GM13977 (cell line): ENCODE measurements at places on chromosomes 11 and 22.

DNA sequence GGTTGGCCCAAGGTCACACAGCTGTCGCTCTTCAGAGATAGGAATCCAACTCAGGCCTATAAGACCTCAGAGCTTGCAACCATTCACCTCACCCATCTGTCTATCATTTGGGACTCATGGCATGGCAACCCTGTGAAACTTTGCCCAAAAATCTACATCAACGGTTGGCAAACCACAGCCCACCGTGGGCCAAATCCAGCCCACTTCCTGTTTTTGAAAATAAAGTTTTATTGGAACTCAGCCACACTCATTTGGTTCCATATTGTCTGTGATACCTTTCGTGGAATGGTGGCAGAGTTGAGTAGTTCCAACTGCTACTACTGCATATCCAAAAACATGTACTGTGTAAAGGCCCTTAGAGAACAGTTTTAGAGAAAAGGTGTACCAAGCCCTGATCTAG lies 307.8 kb downstream of the MN1 start:
- DNase-seq: no peak

DNA sequence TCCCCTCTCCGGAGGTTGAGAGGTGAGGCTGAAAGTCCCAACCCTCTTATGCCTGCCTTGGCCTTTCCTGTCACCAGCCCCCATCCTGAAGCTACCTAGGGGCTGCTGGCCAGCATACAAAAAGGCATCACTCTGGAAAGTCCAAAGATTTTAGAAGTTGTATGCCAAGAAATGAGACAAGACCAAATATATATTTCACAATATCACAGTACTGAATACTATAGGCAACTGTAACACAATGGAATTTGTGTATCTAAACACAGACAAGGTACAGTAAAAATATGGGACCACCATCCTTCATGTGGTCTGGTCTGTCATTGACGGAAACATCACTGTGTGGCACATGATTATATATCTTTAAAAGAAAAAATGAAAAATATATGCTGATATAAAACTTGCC lies 4.2 kb downstream of the KLHL22 start:
- no peak for DNase-seq

- DNase-seq: no peak
Observed at GRCh38 chr11:12744826-12745502, 70.7 kb downstream of the TEAD1 start.

DNA sequence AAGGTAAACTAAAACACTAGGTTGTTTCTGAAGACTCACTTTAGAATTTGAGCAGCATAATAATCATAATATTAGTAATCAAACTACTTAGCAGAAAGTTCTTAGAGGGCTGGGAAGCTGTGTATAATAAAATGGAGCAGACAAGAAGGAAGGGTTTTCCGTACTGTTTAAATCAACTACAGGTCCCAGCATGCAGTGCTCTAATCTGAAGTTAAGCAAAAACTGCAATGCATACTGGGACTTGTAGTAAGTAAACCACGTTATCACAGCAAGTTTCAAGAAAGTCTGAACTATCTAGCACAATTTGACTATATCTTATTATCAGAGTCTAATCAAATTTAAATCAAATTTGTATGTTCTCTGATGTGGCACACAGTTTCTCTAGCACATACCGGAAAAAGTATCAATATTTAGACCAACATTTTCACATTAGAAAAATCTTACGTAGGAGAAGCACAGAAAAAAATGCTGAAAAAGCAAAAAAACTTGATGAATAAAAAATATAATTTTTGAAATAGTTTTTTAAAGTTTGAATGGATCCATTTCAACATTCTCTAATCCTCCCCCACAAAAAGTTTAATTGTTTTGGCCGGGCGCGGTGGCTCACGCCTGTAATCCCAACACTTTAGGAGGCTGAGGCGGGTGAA lies 8.2 kb downstream of the PHF21A start:
- DNase-seq: peak; percentile 53

DNA sequence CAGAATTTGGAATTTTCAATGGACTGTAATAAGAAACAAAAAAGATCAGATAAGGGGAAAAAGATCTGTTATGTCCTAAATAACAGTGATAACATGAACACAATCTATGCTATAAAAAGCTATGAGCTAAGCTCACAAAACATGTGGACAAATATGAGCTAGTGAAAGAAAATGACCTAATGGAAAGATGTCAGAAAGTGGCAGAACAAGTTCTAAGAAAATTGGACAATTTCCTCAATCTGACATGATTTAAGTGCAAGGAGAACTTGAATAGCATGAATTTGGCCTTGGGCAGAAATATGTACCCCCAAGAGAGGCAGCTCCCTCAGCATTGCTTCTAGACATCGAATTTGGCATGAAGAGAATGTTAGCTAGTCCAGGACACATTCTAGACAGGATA lies 212.0 kb upstream of the PGR start:
- DNase-seq: no peak

- no peak for DNase-seq
Observed at GRCh38 chr11:72829178-72829577, 15.0 kb downstream of the ATG16L2 start.

- DNase-seq: no peak
Observed at GRCh38 chr22:26743149-26743548, 85.8 kb downstream of the MIAT start.

GRCh38 chr11:22340701-22341587 lies 2.8 kb downstream of the SLC17A6 start:
- DNase-seq: no peak

- DNase-seq: no peak
Observed at GRCh38 chr11:2109541-2110019, 29.6 kb downstream of the IGF2 start.

- no peak for DNase-seq
Observed at GRCh38 chr11:101439488-101439887, 144.3 kb downstream of the TRPC6 start.

GRCh38 chr11:77400271-77400670 lies 73.6 kb downstream of the PAK1 start:
- no peak for DNase-seq

GRCh38 chr11:88464528-88464927 lies 127.0 kb upstream of the CTSC start:
- no peak for DNase-seq

DNA sequence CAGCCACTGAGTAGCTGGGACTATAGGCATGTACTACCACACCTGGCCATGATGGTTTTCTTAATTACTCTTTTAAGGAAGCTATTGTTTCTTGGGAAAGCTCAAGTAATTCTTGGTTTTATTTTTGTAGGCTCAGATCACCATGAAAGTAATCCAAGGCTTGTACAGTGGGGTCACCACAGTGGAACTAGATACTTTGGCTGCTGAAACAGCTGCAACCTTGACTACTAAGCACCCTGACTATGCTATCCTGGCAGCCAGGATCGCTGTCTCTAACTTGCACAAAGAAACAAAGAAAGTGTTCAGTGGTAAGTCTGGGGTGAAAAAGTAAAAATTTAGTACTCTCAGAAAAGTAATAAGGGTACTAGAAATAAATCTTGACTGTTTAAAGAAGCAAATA lies 11.3 kb downstream of the RRM1 start:
- DNase-seq: no peak

- DNase-seq: peak; percentile 76
Observed at GRCh38 chr11:125141686-125142535, 22.6 kb upstream of the PKNOX2 start.

DNA sequence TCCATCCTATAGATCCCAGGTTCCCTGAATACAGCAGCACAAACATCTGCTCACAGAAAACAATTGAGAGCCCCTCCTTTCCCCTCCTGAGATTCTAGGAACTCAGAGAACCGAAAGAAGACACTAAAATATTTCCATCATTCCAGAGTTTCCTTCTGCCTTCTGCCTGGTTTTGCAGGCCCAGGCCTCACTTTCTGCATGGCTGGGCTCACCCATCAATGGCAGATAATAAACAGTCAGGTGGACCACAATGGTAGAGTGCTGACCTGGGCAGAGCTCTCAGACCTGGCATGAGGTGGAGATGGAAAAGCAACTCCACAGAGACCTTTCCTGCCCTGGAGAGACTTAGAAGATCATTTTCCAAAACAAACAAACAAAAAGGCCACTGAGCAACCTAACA lies 389.1 kb downstream of the NXPE2 start:
- DNase-seq: no peak

DNA sequence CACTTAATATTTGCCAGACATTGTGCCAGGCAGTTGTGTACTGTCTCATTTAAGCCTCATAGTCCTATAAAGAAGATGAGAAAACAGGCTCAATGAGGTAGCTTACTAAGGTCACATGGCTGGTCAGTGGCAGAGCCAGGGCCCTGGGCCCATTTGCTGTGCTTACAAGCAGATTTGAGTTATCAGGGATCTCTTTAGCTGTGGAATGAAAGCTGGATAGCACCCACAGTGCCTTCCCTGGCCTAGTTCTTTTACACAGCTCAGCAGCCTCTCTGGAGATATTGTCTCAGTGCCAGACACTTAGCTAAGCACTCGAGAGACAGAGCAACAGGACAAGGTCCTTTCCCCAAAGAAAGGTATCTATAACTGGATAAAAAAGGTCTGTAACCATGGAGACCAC lies 6.1 kb downstream of the TMEM86A start:
- no peak for DNase-seq

- no peak for DNase-seq
Observed at GRCh38 chr11:64373598-64373974, 14.6 kb downstream of the RPS6KA4 start.

DNA sequence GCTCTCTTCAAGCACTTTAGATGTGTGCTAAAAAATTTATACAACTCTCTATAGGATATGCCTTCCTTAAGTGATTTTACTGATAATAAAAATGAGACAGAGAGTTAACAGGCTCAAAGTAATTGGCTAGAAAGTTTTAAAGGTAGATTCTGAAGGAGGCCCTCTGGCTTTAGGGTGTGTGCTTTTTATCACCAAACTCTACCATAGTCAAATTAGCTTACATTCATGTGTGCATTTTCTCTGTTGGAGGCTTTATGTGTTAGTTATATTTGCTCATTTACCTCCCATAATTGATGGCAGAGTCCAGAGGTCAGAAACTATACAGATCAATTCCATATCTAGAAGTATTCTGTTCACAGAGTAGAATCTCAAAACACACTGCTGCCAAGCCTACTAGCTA lies 317.5 kb downstream of the JRKL start:
- DNase-seq: no peak

- DNase-seq: peak; percentile 69
Observed at GRCh38 chr11:63951779-63952536, 13.2 kb downstream of the NAA40 start.

GRCh38 chr22:21698430-21699329 lies 32.9 kb downstream of the PPIL2 start:
- DNase-seq: no peak

GRCh38 chr11:16584569-16584968 lies 153.9 kb upstream of the C11orf58 start:
- no peak for DNase-seq

DNA sequence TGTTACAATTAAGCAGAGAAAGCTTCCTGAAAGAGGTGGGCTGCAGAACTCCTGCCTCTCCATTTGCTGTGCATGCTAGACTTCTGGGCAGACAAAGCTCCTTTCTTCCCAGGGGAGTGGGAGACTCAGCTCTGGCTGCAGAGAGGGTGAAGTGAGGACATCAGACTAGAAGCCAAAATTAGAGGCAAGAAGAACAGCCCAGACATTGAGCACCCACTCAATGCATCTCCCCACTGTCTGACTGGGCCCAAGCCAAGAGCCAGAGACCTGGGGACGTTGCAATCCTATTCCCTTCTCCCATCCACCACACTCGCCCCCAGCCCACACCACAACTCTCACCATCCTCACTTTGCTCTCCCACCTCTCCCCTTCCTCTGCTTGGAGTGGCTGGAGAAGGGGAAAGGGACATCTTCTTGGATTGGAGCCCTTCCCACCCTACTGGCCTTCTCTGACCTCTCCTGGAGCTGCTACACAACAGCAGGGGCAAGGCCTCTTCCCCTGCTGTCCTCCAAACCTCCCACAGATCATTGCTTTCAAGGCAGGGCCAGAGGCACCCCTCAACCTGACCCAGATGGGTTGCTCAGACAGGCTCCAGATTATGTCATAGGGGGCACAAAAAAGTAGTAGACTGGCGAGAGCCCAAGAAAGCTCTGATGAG lies 477.7 kb upstream of the CADM1 start:
- no peak for DNase-seq

GRCh38 chr11:16167706-16168487 lies 188.4 kb downstream of the SOX6 start:
- no peak for DNase-seq
